ENCODE measurements at places on chromosomes 16 and 17.

GRCh38 chr17:76106703-76107102 lies 3.1 kb upstream of the EXOC7 start:
- DNase-seq = no peak

- DNase-seq = no peak
These were observed 10.8 kb upstream of the CBLN1 start for GRCh38 chr16:49292413-49292812.

DNA sequence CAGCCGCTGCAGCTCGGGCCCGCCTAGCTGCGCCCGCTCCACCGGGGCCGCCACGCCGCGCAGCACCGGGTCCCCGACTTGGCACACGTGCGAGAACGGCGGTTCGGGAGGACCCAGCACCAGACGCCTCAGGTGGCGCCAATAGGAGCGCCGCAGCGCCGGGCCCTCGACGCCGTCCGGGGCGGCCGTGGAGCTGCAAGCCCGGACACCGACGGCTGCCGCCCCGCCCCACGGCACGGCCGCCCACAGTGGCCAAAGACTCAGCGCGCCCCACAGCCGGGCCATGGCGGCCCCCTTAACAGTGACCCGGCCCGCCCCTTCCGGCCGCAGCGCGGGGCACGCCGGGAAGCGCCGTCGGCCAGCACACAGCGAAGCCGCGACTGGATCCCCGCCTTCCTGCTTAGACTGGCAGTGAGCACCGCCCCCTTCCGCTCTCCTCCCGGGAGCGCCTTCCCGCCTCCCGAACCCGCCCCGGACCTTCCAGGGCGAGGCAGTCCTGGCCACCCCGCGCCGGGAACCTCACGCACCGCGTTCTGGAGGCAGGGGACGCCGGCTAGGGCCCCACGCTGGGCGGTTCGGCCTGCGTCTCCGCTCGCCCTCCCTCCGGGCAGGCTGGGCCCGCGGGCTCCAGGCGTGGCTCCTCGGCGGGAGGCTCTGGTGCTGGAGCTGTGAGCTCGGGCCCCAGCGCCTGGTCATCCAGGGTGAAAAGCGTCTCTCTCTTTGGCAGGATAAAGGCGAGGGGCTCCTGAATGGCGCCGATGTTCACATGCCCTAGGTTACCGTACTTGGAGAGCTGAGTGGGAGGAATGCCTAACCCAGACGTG lies at the start of gene PDF:
PDF (minus strand) TSS at position 303 of the 824 bp plus-strand sequence; CDS start at position 285, 18 bp downstream.
- peak; percentile 67 for DNase-seq

DNA sequence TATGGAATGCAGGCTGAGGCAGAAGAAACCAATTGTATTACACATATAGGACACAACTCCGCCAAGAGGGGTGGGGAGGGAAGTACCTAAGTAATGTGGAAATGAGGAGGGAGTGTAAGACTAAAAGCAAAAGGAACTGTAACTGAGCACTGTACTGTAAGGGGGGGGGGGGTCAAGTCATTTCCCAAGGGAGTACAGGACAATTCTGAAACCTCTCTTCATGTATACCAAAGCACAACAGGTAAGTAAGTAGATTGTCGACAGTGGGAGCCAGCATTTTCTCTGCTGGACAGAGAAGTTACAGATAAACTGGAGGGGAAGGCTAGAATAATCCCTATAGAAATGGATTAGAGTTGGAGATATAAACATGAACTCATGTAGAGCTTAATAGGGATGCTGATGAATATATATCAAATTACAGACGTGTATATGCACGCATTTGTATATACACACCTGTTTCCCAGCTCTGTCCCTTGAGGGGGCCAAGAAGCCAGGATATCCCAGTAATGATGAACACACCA lies 6.4 kb downstream of the USP22 start:
- DNase-seq = no peak

DNA sequence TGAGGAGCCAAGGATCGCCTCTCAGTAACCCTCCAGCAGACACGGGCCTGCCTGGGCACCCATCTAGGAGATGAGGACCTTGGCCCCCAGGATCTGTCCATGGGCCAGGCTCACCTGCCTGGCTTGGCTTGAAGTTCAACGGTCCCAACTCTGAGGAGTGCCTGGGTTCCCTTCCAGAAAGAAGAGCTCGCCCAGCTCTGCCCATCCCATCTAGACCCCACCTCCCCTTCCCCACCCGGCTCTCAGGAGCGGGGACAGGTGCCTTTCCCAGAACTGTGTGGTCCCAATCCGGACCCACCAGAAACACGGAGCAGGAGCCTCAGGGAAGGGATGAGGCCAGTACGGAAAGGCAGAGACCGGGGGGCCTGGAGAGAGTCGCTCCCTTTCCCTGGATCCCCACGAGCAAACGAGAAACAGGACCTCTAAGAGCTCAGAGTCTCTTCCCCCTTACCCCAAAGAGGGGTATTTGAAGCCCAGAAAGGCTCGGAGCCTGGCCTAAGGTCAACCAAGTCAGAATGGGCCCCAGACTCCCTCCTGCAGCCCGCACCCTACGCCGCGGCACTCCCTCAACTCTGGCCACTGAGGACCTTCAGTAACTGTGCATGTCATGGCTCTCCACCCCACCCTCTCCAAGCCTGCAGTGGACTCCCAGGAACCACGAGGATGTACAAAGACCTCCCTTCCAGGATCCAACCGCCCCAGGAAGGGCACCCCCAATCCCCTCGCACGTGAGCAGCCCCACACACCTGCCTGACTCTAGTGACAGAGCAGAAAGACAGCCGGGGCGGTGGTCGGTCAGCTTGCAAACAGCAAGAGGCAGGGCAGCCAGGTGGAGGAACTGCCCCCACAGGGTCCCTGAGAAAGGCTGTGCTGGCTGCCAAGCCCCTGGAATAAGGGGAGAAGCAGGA lies 5.4 kb downstream of the CLUH start:
- no peak for DNase-seq

DNA sequence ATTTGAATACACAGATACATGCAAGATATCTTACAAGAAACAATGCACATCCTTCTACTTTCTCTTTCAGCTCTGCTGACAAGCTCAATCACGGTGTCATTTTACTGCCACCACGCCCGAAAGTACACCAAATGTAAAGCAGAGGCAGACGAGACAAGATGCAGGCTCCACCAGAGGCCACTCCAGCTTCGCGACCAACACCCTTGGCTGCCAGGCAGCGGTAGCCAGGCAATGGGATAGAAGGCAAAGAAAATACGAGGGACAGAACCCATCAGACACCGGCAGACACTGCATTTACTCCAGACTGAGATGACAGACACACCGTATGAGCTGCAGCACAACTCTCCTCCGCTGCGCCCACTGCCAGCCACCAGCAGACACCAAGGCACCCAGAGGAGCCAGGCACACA lies 41.0 kb downstream of the USP22 start:
- no peak for DNase-seq

- no peak for DNase-seq
These were observed 43.1 kb downstream of the MAP2K6 start for GRCh38 chr17:69457603-69458002.

DNA sequence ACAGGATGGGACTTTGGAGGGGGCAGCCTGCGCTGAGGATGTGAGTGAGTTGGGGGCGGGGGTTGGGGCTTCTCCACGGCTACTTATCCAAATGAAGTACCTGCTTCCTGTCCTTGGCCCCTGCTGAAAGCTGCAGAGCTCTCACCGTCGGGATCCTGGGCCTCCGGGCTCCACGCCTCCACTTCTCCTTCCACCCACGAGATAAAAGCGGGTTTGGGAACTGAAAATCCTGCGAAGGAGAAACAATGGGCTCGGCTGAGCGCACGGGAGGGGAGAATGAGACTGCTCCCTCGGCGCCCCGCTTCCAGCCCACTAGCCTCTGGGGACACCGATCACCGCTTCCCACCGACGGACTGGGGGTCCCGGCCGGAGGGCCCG lies 486 bp downstream of the ZNF785 start:
- no peak for DNase-seq

GRCh38 chr16:69566240-69566980 lies 644 bp downstream of the NFAT5 start:
- peak; percentile 44 for DNase-seq

GRCh38 chr17:17079336-17079735 lies 37.1 kb downstream of the MPRIP start:
- DNase-seq = no peak

DNA sequence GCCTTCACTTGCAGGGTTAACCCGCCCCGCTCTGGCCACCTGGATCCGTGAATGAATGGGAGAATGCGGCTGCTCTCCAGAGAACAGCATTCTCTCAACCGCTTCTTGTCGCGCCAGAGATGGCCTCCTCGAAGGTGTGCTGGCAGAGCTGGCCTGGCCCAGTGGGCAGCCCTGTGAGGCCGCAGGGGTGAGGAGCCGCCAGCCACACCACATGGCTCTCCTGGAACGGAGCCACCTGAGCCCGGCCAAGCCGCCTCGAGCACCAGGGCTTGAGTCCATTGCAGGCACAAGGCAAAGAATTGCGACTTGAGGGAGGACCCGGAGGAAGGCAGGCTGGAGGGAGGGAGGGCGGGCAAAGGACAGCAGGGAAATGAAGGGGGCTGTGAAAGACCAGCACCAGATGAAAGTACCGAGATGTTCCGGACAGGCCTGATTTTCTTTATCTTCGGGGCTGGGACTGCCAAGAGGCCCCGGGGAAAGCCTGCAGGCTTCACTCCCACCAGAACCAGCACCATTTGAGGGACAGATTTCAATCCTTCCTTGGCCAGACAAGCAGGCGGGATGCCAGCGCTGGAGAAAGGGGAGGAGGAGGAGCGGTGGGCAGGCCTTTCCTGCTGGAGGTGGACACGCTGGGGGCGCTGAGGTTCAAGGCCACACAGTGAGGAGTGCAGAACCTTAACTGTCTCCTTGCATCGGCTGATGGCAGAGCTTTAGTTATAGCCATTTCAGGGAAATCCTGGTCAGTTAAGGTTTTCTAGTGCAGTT lies 69.4 kb downstream of the MRC2 start:
- no peak for DNase-seq

DNA sequence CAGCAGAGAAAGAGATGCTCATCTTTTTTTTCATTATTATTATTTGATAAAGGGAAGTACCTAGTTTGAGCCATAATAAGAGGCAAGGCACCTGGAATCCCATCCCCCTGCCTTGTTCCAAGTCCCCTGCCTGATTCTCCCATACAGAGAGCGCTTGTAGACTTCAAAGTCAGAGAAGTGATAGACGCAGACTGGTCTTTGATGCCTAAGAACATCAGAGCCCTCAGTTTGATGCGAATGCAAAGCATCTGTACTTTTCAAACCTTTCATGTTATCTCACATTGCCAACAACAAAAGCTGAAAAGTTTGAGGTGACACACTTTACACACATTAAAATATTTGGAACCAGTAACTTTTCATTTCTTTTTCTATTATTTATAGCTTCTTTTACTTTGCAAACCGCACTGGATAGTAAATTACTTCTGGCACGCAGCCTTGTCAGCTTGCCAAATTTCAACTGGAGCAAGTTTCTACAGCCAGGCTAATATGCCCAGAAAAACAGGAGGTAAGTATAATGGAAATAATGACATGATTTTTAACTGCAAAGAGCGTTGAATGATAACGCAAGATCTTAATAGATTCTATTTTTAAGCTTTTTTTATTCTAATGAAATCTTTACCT lies 5.9 kb upstream of the UTP6 start:
- DNase-seq = no peak

DNA sequence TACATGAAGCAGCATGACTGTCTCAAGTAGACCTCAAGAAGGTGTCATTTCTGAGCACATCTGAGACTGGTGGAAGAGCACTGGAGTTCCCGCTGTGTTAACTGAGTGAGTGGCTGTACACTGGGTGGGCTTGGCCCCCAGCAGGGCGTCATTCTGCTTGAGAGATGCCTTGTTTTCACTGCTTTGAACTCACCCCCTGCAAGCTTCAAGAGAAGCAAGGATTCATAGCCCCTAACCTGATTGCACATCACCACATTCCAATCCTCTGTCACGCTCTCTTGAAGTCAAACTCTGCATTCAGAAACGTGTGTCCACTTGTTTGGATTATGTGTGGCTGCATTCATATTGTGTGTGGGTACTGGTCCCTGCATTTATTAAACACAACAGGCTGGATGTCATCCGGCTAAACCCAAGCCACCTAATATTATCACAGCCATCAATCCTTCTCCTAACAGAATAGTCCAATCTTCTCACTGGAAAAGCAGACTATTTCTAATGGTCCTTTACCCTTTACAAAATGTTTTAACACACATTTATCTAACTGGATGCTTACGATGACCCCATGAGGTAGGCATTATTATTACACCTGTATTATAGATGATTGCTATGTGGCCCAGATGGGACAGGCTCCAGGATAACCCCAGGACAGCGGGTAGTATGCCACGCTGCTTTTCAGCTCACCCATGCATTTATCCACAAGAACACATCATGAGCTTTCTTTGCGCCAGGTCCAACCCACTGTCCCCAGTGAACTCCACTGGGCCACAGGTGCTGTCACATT lies 76.3 kb downstream of the USP31 start:
- DNase-seq = no peak

GRCh38 chr16:73023752-73024570 lies 24.0 kb downstream of the ZFHX3 start:
- no peak for DNase-seq

DNA sequence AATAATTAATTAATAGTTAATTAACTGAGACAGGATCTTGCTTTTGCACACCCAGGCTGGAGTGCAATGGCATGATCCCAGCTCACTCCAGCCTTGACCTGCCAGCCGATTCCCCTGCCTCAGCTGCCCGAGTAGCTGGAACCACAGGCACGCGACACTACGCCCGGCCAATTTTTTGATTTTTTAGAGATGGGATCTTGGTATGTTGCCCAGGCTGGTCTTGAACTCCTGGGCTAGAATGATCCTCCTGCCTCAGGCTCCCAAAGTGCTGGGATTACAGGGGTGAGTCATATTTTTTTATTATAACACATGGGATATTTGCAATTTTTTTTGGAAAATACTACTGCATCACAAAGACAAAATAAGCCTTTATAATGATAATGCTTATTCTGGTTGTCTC lies 30.4 kb upstream of the BCAR1 start:
- no peak for DNase-seq

Measured in activated CD4-positive, CD25-positive, alpha-beta regulatory T cell (primary cell).